ENCODE measurements at places on chromosomes 13 and 19.

- DNase-seq = no peak
These were observed 220.0 kb downstream of the TEX29 start for GRCh38 chr13:111540486-111540885.

GRCh38 chr19:40774916-40775631, at the start of gene MIA:
Gene MIA (plus strand): TSS chr19:40775521. CDS start chr19:40775543, 22 bp downstream.
- DNase-seq = no peak

DNA sequence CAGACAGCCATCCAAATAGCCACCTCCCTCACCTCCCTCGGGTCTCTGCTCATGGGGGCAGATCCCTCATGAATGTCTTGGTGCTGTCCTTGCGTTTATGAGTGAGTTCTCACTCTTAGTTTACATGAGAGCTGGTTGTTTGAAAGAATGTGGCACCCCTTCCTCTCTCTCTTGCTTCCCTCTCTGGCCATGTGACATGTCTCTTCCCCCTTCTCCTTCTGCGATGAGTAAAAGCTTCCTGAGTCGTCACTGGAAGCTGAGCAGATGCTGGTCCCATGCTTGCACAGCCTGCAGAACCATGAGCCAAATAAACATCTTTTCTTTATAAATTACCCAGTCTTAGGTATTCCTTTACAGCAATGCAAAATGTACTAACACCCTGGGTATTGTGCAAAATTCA, 208.7 kb downstream of the LACC1 start:
- no peak for DNase-seq

- DNase-seq = no peak
These were observed 30.9 kb downstream of the RASA3 start for GRCh38 chr13:114101358-114102130.

- DNase-seq = no peak
These were observed 481.4 kb downstream of the SUCLA2 start for GRCh38 chr13:47519626-47520025.

GRCh38 chr19:5205381-5205780, 135.2 kb downstream of the PTPRS start:
- DNase-seq = no peak

DNA sequence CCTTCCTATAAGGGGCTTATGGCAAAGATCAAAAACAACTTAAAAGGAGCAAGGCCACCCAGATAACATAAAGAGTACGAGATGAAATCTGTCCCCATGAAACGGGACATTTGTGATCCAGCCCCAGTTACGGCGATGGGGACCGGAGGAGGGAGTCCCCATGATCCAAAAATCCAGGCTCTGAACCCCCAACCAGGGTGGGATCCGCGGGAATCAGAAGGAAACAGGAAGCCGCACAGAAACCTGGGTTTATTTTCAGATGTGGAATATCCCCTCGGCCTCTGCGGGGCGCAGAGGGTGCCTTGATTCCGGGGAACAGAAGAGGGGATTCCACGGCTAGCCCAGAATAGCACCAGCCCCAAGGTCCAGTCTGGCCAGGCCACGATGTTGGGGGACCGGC, 5.0 kb downstream of the PTPRS start:
- DNase-seq = no peak

DNA sequence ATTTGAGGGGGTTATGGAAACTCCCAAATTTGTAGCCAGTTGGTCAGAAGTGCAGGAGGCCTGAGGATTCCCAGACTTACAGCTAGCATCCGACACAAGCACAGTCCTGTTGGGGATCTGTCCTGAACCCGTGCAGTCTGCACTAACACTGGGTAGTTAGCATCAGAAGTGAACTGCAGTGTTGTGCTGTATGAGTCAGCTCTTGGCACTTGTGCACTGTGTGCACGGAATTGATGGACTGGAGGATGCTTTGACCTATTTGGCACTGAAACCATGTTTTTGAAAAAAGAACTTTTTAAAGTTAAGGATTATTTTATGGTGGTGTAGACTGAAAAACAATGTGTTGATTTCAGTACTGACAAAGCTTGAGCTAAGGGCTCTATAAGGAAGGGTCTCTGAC, 279.0 kb downstream of the NHLRC3 start:
- DNase-seq = no peak

GRCh38 chr19:33350538-33351309, 22.8 kb upstream of the CEBPG start:
- DNase-seq = no peak

DNA sequence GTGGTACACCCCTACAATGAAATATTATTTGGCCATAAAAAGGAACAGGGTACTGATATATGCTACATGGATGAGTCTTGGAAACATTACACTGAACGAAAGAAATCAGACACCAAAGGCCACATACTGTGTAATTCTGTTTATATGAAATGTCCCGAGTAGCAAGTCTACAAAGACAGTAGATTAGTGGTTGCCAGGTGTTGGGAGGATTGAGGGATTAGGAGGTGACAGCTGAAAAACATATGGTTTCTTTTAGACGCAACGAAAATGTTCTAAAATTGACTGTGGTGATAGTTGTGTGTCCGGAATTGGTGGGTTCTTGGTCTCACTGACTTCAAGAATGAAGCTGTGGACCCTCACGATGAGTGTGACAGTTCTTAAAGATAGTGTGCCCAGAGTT, 35.1 kb downstream of the IL17D start:
- no peak for DNase-seq

- DNase-seq = peak; percentile 80
These were observed 8.7 kb upstream of the INSL3 start for GRCh38 chr19:17829855-17830566.

- DNase-seq = no peak
These were observed 903.3 kb upstream of the MIR17HG start for GRCh38 chr13:90444232-90444631.

DNA sequence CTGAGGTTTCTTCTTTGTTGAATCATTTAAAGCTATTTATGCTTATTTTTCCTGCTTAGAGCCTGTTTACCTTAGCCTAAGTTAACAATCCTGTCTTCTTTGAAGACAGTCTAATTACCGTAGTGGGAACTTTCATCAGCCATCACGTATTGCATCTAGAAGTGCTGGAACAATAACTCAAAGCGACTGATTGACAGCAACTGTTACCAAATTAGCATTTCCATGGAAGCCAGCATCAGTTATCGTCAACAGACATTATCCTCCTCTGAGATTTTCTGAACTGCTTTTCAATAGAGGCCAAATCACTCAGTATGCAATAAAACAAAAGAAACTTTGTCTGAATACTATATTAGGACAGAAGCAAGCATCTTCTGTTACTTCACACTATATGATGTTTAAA, 433.3 kb upstream of the SLITRK1 start:
- DNase-seq = no peak

DNA sequence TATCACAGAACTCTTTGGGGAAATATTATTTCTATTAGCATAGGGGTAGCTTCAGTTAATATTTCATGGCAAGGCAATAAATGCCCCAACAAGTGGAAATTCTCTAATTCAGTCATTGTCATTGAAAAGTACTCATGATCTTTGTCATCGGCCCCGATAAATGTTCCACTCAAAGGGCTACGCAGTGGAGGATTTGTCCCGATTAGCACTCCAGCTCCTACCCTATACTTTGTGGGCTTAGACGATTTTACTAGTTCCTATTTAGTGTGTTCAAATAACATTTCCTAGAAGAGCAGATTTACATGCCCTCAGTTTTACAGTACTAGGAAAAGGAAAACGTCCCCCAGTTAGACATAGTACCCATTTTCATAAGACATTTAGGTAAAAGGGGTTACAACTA, 38.0 kb upstream of the ATP12A start:
- DNase-seq = no peak

DNA sequence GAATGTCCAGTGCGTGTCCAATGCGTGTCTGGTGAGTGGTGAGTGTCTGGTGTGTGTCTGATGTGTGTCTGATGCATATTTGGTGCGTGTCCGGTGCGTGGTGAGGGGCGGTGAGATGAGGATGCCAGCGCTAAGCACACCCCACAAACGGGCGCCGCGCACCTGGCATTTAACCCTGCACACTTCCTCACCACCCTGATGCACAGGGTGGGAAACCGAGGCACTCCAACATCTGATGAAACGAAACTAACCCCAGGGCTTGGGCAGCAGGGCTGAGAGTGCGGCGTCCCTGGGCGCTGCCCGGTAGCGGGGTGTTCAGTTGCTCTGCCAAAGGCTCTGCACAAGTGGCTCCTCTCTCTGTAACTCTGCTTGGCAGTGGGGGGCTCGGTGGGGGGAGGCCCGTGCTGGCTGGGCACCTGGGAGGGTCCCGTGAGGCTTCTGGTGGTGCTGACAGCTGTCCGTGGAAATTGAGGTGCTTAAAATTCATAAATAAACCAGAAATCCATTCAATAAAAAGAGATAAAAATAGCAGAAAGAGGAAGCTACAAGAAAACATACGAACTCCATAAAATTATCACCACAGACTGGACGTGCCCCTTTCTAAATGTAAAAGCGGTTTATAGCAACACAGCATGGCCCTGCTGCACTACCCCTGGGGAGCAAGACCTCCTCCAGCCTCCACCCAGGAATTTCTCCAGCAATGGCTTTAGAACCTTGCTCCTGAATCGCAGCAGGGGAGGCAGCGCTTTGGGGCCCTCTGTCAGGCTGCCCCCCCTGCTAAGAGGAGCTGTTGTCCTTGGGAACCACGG, 76.0 kb downstream of the RASA3 start:
- DNase-seq = no peak

DNA sequence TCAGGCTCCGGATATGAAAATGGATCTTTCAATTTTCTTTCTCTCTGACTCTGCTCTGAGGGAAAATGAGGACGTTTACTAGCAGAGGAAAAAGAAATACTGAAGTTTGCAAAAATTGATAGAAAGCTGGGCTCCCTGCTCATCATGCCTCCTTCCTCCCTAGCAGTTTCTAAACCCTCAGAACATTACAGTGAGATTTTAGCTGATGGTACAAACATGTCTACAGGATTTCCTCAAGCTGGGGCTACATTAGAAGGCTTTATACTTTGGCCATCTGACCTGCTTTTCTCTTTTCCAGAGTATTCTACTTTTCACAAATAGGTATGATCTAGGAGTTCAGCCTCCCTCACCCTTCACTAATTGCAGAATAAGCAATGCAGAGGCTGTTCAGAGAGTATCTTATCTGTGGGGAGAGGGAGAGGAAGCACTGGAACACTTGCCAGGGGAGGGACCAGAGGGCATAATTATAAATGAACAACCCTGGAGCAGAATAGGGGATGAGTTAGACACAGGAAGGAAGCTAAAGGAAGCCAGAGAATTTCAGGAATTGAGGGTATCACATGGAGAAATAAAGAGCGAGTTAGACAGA, 30.0 kb downstream of the CEACAM1 start:
- no peak for DNase-seq

DNA sequence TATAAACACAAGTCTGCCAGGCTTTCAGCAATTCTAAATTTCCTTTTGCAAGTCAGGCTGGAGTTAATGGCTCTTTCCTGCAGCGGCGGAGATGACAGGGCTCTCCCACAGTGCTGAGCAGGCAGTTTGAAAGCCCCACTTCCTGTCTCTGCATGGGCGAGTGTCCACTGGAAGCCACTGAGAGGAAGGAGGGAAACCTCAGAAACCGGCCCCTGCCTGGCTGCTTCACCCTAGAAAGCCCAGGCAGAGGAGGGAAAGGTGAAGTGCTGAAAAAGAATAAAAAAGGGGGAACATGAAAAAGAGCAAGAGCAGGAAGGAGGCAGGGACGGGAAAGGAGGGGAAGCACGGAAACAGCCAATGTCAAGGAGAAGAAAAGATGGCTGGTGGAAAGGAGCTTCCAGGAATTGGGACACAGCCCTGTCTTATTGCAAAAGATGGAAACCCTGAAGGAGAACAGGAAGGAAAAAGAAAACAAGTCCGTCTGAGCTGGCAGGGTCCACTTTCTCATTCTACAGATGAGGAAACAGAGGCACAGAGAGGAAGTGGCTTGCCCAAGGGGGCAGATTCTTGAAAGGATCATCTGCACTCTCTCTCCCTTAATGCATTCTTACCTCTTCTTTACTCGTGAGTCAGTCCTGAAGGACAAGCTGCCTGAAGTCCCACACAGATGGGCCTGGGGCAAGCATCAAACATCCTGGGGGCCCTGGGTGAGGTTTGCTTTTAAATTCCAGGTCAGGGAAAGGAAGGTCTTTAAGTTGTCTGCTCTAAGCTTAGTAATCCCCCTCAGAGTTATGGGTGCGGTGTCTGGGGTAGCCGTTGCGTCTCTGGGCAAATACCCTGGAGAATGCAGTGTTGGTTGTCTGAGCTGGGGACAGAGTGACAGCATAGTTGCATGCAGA, 38.8 kb upstream of the ALOX5AP start:
- no peak for DNase-seq

- DNase-seq = peak; percentile 25
These were observed 13.9 kb upstream of the HS6ST3 start for GRCh38 chr13:96075953-96076543.

DNA sequence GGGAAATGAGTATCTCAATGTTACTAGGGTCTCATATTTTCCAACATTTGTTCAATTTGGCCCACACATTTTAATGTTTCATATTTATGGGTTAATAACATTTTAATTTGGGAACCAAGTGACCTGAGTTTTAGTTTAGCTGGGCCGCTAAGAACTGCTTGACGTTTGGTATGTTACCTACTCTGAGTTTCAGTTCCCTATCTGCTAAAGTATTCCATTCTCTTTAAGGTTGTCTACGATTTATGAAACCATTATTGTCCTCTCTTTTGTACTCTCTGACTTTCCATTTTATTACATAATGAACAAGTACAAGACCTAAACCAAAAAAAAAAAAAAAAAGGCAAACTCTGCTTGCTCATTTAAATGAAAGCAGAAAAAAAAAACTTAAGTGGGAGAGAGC, 89.9 kb downstream of the FGF14 start:
- no peak for DNase-seq
